NCI-H2107 (cell line): ENCODE measurements at places on chromosomes 2 and 18.

- DNase-seq, result no peak
Observed at GRCh38 chr2:61193670-61194561, 31.9 kb downstream of the C2orf74 start.

- no peak for DNase-seq
Observed at GRCh38 chr2:48356701-48357325, 173.1 kb upstream of the STON1 start.

GRCh38 chr2:205087862-205088261, 542.6 kb downstream of the PARD3B start:
- DNase-seq, result no peak

- no peak for DNase-seq
Observed at GRCh38 chr2:45860136-45861121, 209.0 kb downstream of the PRKCE start.
